BJ (cell line): ENCODE measurements at places on chromosomes 6 and 20.
A peak's percentile ranks its signal among the peaks of the same experiment; 100 is the strongest.

DNA sequence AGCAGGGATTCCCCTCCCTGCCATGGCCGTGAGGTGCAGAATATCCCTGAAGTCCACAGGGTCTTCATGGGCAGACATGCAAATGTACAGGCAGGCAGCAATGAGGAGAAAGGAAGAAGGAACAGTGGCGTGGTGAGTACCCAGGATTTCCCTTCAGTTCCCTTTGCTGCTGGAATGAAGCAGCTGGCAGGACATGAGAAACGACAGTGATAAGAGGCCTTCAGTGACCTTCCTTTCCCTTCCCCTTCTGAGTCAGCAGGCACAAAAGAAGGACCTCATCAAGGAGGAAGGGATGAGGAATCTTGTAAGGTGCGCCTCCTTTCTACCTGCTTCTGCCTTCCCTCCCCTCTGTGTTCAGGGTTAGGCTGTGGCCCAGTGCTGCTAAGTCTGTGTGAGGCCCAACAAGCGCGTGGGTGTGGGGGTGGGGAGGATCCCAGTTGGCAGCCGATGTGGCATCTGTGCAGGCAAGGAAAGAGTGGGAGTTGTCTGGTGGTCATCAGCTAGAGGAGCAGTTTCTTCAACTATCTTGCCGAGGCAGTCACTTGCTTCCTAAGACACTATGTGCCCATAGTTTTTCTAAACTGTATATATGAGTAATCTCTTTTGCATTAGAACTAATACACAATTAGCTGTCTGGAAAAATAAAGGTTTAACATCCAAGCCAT lies 29.5 kb upstream of the FBXO9 start:
- no peak for DNase-seq

- no peak for DNase-seq
These were observed 209.5 kb downstream of the KIF16B start for GRCh38 chr20:16363506-16364319.

- no peak for DNase-seq
These were observed 34.4 kb downstream of the EFHC1 start for GRCh38 chr6:52454556-52454955.

DNA sequence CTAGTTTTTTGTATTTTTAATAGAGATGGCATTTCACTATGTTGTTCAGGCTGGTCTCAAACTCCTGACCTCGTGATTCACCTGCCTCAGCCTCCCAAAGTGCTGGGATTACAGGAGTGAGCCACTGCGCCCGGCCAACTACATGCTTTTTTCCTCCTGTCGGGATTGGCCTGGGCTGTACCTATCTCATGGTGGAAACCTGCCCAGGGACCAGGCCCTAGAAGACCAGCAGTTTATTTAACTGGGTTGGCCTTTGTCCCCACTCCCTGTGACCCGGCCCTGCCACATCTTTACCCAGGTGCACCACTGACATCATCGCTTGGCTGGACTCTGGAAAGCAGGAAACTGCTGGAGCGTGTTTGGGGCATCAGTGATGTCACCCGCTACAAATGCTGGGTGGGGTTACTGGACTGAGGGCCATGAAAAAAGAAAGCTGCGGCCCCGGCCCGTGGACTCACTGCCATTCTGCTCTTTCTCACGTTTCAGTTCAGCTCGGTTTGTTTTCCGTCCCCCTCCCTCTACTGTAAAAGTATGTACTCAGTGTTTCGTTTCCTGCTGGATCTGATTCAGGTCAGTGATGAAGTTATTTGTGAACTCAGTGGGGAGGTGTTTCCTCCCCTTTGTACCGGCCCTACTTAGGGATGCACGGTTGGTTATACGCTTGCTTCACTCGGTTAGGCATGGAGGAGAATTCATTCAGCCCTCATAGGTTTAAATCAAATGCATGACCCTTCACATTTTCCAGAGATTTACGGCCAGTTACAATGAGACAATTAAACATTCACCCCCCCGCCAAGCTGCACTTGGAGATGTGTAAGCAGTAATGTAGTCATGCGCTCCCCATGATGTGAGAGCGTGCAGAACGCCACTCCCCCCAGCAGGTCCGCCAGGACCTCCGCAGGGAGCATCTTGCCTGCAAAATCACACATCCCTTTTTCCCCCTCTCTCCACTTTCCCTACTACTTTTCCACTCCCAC lies 179.3 kb downstream of the MTHFD1L start:
- DNase-seq, result peak; percentile 58

- DNase-seq, result no peak
These were observed 76.0 kb downstream of the CD83 start for GRCh38 chr6:14193524-14193923.

DNA sequence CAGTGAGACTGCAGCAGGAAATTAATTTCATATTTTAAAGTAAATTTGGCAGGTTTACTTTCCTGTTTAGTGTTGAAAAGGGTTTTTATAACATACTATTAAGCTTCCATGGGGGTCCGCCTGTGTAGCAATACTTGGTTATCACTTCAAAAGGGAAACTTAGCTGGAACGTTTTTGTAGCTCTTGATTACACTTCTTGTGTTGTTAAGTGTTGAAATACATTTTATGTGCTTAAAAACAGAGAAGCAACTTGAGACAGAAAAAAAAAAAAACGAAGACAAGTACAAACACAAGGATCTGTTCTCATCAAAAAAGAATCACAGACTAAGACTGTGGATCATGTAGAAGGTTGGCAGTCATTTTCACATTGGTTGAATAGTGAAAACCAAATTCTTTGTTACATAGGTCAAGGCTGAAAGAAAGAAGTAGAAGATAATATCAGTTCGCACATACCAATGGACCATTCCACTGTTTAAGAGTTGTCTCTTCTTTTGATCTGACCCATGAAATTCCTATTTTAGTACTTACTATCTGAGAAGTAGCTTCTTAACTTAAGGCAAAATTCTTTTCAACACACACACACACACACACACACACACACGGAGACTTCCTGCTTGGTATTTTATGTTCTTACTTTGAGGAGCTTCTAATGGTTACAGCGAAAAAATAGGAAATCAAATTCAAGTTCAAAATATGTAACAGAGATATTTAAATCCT lies 113.9 kb upstream of the SLC35B3 start:
- DNase-seq, result no peak

DNA sequence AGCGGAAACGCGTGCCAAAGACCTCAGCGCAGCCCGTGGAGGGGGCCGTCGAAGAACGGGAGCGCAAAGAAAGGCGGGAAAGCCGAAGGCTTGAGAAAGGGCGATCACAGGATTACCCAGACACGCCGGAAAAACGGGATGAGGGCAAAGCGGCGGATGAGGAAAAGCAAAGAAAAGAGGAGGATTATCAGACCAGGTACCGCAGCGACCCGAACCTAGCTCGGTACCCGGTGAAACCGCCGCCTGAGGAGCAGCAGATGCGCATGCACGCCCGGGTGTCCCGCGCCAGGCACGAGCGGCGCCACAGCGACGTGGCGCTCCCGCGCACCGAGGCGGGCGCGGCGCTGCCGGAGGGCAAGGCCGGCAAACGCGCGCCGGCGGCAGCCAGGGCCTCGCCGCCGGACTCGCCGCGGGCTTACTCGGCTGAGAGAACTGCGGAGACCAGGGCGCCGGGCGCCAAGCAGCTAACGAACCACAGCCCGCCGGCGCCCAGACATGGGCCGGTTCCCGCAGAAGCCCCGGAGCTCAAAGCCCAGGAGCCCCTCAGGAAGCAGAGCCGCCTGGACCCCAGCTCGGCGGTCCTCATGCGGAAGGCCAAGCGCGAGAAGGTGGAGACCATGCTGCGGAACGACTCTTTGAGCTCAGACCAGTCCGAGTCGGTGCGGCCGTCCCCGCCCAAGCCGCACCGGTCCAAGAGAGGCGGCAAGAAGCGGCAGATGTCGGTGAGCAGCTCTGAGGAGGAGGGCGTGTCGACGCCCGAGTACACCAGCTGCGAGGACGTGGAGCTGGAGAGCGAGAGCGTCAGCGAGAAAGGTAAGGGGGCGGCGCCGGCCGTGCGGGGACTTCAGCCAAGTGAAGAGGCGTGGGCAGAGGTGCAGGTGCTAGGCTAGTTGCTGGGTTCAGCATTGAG lies 296.2 kb downstream of the RIMS1 start:
- no peak for DNase-seq

DNA sequence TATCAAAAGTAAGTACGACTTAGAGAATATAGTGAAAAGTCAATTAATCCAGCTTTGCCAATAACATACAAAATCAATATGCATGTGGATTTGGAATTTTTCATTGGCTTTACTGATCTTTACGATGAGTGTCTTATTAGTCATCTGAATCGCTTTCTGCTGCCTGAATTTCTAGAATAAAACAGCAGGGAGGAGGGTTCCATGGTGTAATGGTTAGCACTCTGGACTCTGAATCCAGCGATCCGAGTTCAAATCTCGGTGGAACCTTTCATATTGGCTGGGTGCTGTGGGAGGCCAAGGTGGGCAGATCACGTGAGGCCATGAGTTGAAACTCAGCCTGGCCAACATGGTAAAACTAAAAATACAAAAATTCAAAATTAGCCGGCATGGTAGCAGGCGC lies 448.8 kb downstream of the RNF144B start:
- no peak for DNase-seq

- DNase-seq, result peak; percentile 30
These were observed 24.9 kb downstream of the SASH1 start for GRCh38 chr6:148367411-148368024.

DNA sequence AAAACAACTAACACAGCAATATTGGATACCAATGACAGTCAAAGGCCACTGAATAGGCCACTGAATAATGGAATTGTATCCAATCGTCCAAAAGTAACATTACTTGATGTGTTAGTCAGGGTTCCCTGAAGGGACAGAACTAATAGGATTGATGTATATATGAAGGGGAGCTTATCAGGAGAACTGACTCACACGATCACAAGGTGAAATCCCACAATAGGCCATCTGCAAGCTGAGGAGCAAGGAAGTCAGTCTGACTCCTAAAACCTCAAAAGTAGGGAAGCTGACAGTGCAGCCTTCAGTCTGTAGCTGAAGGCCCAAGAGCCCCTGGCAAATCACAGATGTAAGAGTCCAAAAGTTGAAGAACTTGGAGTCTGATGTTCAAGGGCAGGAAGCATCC lies 571.4 kb downstream of the PRKN start:
- DNase-seq, result no peak

DNA sequence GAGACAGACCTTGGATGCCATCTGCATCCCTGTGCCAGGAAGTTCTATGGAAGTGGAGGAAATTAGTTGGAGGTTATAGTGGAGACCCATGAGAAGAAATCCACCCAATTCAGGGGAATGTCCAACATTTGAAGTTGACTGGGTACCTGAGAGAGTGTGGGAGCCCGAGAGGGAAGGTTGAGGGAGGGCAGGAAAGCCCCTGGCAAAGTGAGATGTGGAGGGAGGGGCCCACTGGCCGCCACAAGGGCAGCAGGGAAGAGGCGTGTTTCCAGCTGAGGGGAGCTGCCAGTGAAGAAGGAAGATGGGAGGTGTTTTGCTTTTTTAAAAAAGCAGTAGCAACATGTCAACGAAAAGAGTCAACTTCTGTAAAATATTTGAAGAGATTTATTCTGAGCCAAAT lies 16.3 kb upstream of the SERPINB9 start:
- DNase-seq, result no peak

GRCh38 chr20:39117491-39117890 lies 155.3 kb downstream of the DHX35 start:
- DNase-seq, result no peak

- DNase-seq, result peak; percentile 87
These were observed 501.4 kb downstream of the BCKDHB start for GRCh38 chr6:80607811-80608391.

DNA sequence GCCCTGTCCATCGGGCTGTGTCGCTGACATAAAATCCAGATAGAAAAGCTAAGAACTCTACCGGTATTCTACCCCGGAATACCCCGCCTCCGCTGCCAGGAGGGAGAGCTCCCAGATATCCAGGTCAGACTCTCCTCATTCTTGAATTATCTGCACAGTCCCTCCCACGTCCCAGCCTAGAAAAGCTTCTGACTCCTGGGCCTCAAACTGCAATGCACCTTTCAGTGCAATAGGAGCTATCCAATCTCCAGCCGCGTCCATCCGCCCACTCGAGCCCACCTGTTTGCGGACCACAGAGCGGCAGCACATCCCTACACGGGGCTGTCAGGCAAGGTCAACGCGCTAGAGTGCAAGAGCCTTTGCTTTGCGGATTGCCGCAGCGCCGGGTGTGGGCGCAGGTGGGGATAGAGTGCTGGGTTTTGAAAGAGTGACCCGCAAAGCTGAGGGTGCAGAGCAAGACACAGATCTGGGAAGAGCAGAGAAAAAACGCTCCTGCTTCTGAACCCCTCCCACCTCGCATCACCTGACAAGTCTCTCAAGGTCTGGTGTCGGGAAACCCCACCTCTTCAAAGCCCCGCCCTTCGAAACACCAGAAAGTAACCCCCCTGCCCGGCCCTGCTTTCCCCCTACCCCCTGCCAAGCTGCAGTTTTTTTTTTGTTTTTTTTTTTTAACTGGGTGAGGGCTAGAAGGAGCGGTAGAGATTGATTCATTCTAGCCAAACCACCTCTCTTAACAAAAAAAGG lies 1.3 kb downstream of the TAPBP start:
- DNase-seq, result no peak

DNA sequence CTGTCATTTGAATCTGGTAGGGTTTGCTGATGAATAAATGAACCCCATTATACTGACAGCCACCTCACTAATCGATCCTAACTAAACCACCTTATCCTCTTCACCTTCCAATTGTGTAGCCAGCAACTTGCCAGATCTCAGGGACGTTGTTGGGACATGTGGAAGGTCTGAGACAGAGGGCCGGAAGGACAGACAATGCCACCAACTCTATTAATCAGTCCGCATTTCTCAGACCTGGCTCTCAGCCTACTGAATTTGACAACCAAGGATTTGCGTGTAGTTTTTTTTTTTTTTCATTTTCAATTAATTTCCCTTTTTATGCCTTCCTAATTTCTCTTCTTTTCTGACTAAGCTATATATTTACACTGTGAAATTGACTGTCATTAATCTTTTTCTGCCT lies 122.5 kb downstream of the CARMIL1 start:
- DNase-seq, result no peak

DNA sequence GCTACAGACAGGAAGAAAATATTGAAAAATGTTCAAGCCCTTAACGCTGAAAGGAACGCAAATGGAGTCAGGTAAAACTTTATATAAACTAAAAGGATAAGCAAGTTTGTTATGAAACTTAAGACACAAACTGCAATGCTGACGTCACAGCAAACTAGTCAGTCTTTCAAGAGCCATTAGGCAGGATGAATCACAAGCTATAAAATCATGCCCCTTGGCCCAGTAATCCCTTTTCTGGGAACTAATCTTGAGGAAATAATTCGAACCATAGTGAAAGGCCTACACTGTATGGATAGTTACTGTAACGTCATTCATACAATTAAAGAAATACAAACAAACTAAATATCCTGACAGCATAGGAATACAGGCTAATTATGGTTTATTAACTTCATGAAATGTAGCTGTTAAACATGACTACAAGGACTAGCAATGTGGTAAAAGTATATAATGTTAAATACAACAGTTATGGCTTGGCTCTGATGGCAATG lies 42.7 kb upstream of the HINT3 start:
- peak; percentile 91 for DNase-seq
